Cardiac septum (tissue), 1 donor: ENCODE measurements at places on chromosomes 2 and 18. TPM values are rescaled to one million over a fixed set of nuclear protein-coding genes. Genes with fewer than 3 reads are reported as not detected.

The STAT4 gene
- 37.8 TPM for total RNA-seq

DNA sequence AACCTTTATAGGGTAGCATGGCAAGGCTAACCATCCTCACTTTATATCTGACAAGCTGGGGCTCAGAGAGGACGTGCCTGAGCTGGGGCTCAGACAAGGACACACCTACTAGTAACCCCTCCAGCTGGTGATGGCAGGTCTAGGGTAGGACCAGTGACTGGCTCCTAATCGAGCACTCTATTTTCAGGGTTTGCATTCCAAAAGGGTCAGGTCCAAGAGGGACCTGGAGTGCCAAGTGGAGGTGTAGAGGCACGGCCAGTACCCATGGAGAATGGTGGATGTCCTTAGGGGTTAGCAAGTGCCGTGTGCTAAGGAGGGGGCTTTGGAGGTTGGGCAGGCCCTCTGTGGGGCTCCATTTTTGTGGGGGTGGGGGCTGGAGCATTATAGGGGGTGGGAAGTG is 1.2 kb upstream of the DES start:
- DNase-seq = no peak

GRCh38 chr2:68717305-68717661 is 17.3 kb upstream of the ARHGAP25 start:
- DNase-seq = no peak

- DNase-seq = no peak
Observed at GRCh38 chr2:57373530-57373929, 673.1 kb upstream of the VRK2 start.

DNA sequence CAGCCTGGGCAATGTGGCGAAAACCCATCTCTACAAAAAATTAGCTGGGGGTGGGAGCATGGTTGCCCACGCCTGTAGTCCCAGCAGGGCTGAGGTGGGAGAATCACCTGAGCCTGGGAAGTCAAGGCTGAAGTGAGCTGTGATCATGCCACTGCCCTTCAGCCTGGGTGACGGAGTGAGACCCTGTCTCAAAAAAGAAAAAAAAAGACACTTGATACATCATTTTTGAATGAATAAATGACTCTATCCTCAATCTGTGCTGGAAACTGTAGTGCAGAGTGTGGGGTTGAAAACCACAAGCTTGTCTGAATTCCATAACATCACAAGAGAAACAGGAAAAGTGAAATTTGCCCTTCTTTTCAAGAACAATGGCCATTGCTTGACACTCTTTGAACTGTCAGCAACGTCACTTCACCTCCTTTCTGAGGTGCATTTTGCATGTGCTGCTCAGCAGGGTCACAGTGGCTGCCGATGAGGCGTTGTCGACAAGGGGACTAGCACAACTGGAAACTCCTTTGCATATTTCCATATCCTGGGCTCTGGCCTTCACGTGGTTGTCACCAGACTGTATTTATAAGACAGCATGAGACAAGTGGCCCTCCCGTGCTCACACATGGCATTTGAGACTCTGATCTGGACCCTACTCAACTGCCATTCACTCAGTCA is 54.2 kb downstream of the DDX1 start:
- DNase-seq = no peak

- no peak for DNase-seq
Observed at GRCh38 chr18:3107740-3108151, 94.8 kb upstream of the LPIN2 start.

DNA sequence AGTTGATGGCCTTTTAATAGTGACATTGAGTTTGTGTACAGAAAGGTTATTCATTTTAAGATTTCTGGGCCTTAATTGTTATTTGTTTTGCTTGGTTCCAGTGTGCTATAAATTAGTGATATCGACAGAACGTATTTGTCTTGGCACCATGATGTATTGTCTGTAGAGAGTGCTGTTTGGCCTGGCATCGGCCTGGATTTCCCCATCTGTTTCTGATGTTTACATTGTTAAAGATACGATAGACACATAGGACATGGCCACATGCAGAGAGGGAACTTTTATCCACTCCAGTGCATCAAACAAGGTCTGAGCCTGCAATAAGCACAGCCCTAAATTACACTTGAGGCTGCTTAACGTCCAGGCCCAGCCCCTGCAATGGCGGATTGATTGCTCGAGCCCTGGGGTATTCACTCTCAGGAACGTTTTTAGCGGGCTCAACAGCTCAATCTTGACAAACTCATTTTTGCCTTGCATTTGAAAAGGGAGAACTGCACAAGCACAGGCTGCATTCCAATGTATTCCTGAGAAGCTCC is 144.7 kb downstream of the SLC4A3 start:
- no peak for DNase-seq

- no peak for DNase-seq
Observed at GRCh38 chr2:115369400-115369799, 927.0 kb downstream of the DPP10 start.
